AG10803 (cell line): ENCODE measurements at places on chromosomes 2 and 18.

- no peak for DNase-seq
Measured at GRCh38 chr2:206383669-206384068, 59.7 kb upstream of the ADAM23 start.

GRCh38 chr2:25462021-25462420 is 120.3 kb upstream of the DNMT3A start:
- DNase-seq: no peak

GRCh38 chr2:73112913-73113854 is at the start of gene RAB11FIP5:
Gene RAB11FIP5 (minus strand): TSS chr2:73112948. CDS start chr2:73112777, 171 bp downstream.
- DNase-seq: peak; percentile 80

DNA sequence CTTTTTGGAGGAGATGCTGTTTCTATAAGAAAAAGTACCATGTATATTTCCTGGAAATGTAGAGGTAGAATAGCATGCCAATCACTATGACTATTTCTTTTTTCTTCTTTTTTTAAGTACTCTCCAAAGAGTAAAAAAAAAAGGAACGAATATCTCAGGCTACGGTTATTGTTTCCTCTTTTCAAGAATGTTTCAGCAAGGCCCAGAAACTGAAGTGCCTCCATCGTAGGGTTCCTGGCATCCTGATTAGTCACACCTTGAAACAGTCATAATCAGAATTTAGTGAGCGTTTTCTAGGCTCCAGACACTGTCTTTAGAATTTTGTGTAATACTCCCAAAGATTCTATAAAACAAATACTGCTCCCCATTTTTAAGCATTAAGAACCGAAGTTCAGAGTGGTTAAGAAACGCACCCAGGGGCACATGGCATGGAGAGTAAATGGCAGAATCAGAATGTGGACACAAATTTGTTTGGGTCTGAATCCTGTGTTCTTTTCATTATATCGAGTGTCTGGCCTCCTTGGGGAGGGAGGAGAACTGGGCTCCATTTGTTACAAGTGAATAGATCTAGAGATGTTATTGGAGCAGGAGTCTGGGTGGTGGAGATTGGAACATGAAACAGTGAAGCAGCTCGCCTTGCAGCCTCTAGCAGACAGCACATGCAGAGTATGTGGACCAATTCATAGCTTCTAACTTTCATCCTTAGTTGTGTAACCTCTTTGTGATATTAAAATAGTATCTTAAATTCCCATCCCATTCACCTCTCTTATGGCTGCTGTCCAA is 26.7 kb downstream of the ZEB2 start:
- DNase-seq: no peak

GRCh38 chr18:10353791-10354190 is 100.6 kb upstream of the APCDD1 start:
- DNase-seq: peak; percentile 82
